Mesothelial cell of epicardium (in vitro differentiated cells): ENCODE measurements at places on chromosomes 5 and 9.

- H3K27ac ChIP-seq = no peak overlapping the region
- H3K4me1 ChIP-seq = peaks cover 18% of the 10 kb centered on the region
- H3K36me3 ChIP-seq = no peaks in the 10 kb centered on the region
- H3K27me3 ChIP-seq = peaks cover 97% of the 10 kb centered on the region
- DNase-seq = peak; percentile 38
These were observed 207.7 kb downstream of the MEF2C start for GRCh38 chr5:88675168-88675707.

GRCh38 chr9:71763832-71764231, 4.5 kb downstream of the CEMIP2 start:
- H3K27ac ChIP-seq = peak overlapping the region; percentile 83
- no peaks in the 10 kb centered on the region for H3K27me3 ChIP-seq
- peaks cover 67% of the 10 kb centered on the region for H3K4me1 ChIP-seq
- peak overlapping the region; percentile 8 for H3K4me3 ChIP-seq
- H3K36me3 ChIP-seq = no peaks in the 10 kb centered on the region

GRCh38 chr5:81779916-81780266, 29.0 kb upstream of the SSBP2 start:
- no peaks in the 10 kb centered on the region for H3K27me3 ChIP-seq
- H3K4me1 ChIP-seq = peaks cover 30% of the 10 kb centered on the region
- no peaks in the 10 kb centered on the region for H3K36me3 ChIP-seq
- DNase-seq = no peak

DNA sequence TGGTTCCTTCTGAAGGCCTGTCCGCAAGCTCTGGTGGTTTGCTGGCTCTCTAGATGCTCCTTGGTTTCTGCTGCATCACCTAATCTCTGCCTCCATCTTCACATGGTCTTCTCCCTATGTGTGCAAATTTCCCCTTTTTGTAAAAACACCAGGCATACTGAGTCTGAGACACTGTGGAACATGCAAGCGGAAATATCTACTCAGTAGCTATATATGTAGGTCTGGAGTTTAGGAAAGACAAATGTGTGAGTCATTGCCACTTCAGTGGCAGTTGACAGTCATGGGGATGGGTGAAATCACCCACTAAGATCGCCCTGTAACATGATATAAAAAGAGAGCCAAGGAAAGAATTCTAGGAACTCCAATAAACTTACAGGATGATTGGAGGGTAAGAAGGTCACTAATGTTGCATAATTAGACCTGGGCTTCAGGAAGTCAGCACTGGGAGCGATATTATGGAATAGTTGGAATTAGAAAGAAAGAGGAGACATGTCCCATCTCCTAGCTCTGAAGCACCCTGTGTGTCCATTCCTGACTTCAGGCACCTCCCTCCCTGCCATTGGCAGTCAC, 22.7 kb upstream of the UBLCP1 start:
- peaks cover 4% of the 10 kb centered on the region for H3K4me1 ChIP-seq
- no peak for DNase-seq
- peaks cover 8% of the 10 kb centered on the region for H3K27me3 ChIP-seq
